ENCODE measurements at places on chromosomes 4 and X. TPM values are rescaled to one million over a fixed set of nuclear protein-coding genes. Genes with fewer than 3 reads are reported as not detected.
A peak's percentile ranks its signal among the peaks of the same experiment; 100 is the strongest.

DNA sequence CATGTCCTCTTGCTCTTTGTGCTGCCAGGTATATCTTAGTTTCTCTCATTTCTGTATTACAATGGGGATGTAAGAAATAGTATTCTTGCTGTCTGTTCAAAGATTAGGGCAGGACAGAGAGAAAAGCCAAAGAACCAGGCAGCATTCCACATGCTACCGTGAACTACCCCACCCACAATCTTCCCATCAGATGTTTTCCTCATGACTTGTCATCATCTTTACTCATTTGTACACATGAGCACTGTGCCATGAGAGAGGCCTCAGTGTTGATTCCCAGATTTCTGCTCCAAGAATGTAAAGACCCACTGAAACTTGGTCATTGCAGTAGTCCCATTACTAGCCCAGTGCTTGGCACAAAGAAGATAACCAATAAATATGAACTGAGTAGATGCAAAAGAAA lies 354.6 kb upstream of the RASGEF1B start:
- H3K4me3 ChIP-seq: no peak overlapping the region
- H3K4me1 ChIP-seq: no peaks in the 10 kb centered on the region
- no peaks in the 10 kb centered on the region for H3K27me3 ChIP-seq
- H3K36me3 ChIP-seq: no peaks in the 10 kb centered on the region
- no peak overlapping the region for H3K27ac ChIP-seq

RPL39 gene
- 716 TPM for total RNA-seq

DNA sequence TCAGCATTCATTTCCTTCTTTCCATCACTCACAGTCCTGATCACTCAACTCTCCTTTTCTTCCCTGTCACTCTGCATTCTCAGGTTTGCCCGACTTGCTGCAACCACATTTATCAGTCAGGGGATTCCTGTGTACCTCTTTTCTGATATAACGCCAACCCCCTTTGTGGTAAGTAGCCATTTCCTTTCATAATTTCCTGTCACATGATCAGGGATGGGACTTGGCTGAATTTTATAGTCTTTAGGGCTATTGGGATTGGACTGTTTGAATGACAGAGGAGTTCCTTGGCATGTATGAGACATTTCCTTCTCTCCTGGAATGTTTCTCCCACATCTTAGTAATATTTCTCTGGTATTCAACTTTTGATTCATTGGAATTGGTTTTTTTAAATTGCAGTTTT lies 11.0 kb downstream of the PGM2 start:
- no peaks in the 10 kb centered on the region for H3K27me3 ChIP-seq
- H3K4me1 ChIP-seq: peaks cover 3% of the 10 kb centered on the region
- DNase-seq: peak; percentile 80
- no peak overlapping the region for H3K4me3 ChIP-seq
- H3K27ac ChIP-seq: no peak overlapping the region
- H3K36me3 ChIP-seq: peaks cover 22% of the 10 kb centered on the region

- H3K27me3 ChIP-seq: no peaks in the 10 kb centered on the region
- no peaks in the 10 kb centered on the region for H3K36me3 ChIP-seq
- peak; percentile 20 for DNase-seq
- H3K27ac ChIP-seq: no peak overlapping the region
- no peaks in the 10 kb centered on the region for H3K4me1 ChIP-seq
- no peak overlapping the region for H3K4me3 ChIP-seq
Measured at GRCh38 chrX:44306356-44306755, 37.1 kb downstream of the EFHC2 start.

PPP4R3C gene
- not detected for total RNA-seq

DNA sequence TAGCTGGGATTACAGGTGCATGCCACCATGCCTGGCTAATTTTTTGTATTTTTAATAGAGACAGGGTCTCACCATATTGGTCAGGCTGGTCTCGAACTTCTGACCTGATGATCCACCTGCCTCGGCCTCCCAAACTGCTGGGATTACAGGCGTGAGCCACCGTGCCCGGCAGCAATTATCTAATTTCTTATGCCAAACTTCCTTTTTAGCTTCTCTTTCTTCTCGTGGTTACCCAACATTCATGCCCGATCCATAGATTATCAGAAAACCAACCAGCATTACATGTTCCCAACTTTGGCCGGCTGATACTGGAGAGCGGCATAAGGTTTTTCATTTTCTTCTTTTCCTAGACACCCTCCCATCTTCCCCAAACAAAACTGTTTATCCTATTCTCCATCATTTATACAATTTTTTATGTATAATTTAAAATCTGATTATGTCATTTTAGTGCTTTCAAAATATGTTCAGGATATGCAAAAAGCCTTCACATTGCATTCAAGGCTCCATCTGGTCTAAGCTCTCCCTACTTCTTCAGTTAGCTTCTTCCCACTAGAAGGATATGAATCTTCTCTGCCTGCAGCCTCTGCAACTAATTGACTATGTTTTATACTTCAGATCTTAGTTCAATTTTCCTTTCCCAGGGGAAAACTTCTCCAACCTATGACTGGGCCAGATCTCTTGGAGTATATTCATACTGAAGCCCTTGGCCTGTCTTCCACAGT lies 8.7 kb downstream of the SLC7A11 start:
- peaks cover 7% of the 10 kb centered on the region for H3K4me1 ChIP-seq
- H3K36me3 ChIP-seq: peaks cover 13% of the 10 kb centered on the region
- peak overlapping the region; percentile 40 for H3K27ac ChIP-seq
- H3K27me3 ChIP-seq: no peaks in the 10 kb centered on the region

CD40LG gene
- total RNA-seq: not detected

RHOXF2 gene
- total RNA-seq: not detected

DNA sequence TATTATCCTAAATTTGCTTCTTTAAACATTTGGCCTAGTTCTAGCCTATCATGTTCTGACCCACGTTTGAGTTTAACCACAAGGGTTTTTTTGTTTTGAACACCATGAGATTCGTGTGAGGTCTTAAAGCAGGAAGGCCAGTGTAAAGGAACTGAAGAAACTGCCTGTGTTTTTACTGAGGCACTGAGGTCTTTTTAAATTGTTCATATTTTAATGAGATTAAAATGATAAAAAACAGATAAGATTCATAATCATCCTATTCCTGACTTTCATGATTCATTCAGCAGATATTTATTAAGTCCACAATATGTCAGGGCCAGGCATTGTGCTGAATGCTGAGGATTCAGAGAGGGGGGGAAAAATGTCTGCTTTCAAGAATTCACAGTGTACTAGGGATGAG lies 3.2 kb downstream of the RPS6KA3 start:
- no peaks in the 10 kb centered on the region for H3K27me3 ChIP-seq
- H3K4me1 ChIP-seq: no peaks in the 10 kb centered on the region
- H3K4me3 ChIP-seq: no peak overlapping the region
- DNase-seq: peak; percentile 61
- no peaks in the 10 kb centered on the region for H3K36me3 ChIP-seq

- H3K27ac ChIP-seq: no peak overlapping the region
- DNase-seq: no peak
- no peaks in the 10 kb centered on the region for H3K36me3 ChIP-seq
- H3K4me1 ChIP-seq: no peaks in the 10 kb centered on the region
Measured at GRCh38 chrX:74922922-74923543, 2.2 kb downstream of the NEXMIF start.

GRCh38 chr4:87632469-87632868 lies 17.6 kb upstream of the DMP1 start:
- H3K4me1 ChIP-seq: no peaks in the 10 kb centered on the region
- H3K36me3 ChIP-seq: no peaks in the 10 kb centered on the region
- H3K4me3 ChIP-seq: no peak overlapping the region
- H3K27me3 ChIP-seq: no peaks in the 10 kb centered on the region

DNA sequence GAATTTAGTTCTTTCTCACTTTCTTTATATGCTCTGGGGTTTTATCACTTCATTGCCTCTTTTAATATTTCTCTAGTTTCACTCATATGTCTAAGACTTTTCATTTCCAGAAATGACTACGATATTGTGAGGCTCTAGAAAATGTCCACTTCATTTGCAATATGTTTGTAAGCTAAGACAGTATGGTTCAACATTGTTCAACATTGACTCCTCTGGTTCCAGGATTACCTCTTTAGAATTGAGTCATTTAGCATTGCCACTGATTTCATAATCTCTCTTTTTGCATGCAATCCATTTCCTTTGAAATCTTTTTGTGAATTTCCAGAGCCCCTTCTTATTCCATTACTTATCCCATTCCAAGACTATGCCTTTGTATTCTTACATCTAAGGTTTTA lies 32.3 kb downstream of the BBS12 start:
- peak overlapping the region; percentile 55 for H3K27ac ChIP-seq
- H3K4me1 ChIP-seq: peaks cover 4% of the 10 kb centered on the region
- peak; percentile 92 for DNase-seq
- no peak overlapping the region for H3K4me3 ChIP-seq

DNA sequence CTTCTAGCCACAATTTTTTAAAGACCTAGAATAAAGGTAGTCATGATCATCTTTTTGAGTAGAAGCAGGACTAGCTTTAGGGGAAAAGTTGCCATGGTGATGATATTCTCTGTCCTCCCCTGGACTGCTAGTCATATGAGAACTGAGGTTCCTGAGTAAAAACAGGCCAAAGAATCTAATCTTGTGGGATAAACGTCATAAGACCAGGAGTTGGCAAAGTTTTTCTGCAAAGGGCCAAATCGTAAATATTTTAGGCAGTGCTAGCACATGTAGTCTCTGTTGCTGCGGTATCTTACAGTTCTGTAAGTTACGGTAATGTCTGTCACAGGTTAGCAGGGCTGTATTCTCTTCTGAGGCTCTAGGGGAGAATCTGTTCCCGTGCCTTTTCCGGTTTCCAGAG lies 3.4 kb downstream of the PRPS2 start:
- no peaks in the 10 kb centered on the region for H3K36me3 ChIP-seq
- no peak overlapping the region for H3K27ac ChIP-seq
- H3K27me3 ChIP-seq: no peaks in the 10 kb centered on the region
- DNase-seq: no peak

GRCh38 chr4:150181536-150181935 lies 103.3 kb downstream of the DCLK2 start:
- peaks cover 3% of the 10 kb centered on the region for H3K4me1 ChIP-seq
- 0 out of 2 replicates have a peak, but pooled peaks cover 1% of the 10 kb centered on the region for H3K36me3 ChIP-seq
- peak; percentile 62 for DNase-seq
- H3K4me3 ChIP-seq: no peak overlapping the region
- no peak overlapping the region for H3K27ac ChIP-seq

GRCh38 chrX:17737710-17737985 lies 355 bp downstream of the SCML1 start:
- no peaks in the 10 kb centered on the region for H3K36me3 ChIP-seq
- DNase-seq: no peak
- no peaks in the 10 kb centered on the region for H3K4me1 ChIP-seq

SPARCL1 gene
- not detected for total RNA-seq

GRCh38 chr4:155658681-155659064 lies 8.0 kb upstream of the GUCY1A1 start:
- no peaks in the 10 kb centered on the region for H3K36me3 ChIP-seq
- H3K27me3 ChIP-seq: no peaks in the 10 kb centered on the region
- no peak overlapping the region for H3K27ac ChIP-seq
- H3K4me3 ChIP-seq: no peak overlapping the region

- H3K27me3 ChIP-seq: no peaks in the 10 kb centered on the region
- H3K4me3 ChIP-seq: no peak overlapping the region
- DNase-seq: no peak
- no peaks in the 10 kb centered on the region for H3K36me3 ChIP-seq
Measured at GRCh38 chr4:31194823-31195222, 474.7 kb downstream of the PCDH7 start.
